Ovary (tissue), 10 donors: ENCODE measurements at places on chromosomes 3 and 15.

DNA sequence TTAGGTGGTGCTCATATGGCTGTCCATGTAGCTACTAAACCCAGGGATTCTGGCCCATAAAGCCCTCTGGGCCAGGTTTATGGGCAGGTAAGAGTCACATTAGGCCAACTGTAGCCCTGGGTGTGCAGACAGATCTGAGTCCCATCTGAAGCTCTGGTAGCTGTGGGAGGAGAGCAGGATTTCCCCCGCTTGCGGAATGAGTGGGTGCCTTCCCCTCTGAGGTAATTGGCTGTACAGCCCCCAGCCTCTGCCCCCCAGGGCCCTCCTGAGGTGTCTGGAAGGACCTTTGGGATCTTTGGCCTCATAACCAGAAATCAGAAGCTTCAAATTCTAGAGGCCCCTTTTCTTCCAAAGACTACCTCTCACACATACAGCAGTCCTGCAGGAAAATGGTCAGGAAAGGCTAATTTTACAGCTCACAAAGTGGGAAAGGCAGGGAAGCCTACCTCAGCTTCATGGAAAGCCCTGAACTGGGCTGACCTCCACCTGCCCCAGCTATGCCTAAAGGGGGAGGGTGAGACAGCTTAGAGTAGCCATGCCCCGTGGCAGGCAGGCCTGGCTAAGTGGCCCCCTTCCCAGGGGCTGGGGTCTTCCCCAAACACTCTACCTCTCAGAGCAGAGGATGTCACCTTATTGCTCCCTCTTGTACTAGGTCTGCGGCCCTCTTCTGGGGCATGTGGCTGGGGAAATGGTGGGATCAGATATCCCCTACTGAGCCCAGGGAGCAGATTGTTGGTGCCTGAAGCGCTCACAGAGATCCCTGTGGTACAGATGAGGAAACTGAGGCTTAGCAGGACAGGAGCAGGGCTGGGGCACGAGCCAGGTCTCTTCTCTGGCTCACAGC, 16.8 kb downstream of the HEMK1 start:
- no peak for DNase-seq

DNA sequence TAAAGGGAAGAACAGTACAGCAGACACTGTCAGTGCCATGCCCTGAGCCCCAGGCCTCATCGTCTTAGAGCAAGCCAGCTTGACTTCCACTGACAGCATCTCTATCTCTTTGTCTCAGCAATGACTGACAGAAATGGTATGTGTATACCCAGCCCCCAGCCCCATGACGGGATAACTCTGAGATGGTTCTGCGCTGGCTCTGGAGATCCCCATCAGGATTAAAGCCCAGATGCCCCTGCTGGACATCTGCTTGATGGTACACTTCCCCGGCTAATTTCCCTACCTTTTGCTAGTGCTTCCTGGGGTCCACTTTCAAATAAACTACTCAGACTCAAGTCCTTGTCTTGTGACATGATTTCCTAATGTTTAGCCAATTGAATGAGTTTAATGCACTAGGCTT, 7.6 kb downstream of the NMNAT3 start:
- DNase-seq, result no peak

GRCh38 chr3:184085389-184085852, 11.4 kb upstream of the HTR3E start:
- no peak for DNase-seq

- no peak for DNase-seq
Observed at GRCh38 chr3:140943781-140944552, 2.3 kb downstream of the SLC25A36 start.

DNA sequence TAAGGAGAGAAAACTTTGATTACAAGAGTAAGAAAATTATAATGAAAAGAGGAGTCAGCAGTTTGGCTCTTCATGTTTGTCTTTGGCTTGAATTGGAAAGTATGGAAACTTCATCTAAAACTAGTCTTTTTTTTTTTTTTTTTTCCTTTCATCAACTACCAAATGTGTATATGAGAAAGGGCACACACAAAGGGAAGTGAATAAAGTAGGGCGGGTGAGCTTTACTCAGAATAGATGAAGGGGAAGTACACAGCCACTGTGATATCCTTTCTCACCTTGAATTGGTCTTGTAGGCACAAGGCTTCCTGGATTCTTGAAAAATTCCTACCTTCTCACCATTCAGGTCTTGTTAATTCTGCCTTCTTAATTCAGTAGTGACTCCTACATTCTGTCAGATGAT, 652.3 kb upstream of the KCNMB2 start:
- no peak for DNase-seq
